ENCODE measurements at places on chromosomes 2 and 18.
A peak's percentile ranks its signal among the peaks of the same experiment; 100 is the strongest.

GRCh38 chr18:67385455-67385854, 131.1 kb downstream of the DSEL start:
- DNase-seq = peak; percentile 16

DNA sequence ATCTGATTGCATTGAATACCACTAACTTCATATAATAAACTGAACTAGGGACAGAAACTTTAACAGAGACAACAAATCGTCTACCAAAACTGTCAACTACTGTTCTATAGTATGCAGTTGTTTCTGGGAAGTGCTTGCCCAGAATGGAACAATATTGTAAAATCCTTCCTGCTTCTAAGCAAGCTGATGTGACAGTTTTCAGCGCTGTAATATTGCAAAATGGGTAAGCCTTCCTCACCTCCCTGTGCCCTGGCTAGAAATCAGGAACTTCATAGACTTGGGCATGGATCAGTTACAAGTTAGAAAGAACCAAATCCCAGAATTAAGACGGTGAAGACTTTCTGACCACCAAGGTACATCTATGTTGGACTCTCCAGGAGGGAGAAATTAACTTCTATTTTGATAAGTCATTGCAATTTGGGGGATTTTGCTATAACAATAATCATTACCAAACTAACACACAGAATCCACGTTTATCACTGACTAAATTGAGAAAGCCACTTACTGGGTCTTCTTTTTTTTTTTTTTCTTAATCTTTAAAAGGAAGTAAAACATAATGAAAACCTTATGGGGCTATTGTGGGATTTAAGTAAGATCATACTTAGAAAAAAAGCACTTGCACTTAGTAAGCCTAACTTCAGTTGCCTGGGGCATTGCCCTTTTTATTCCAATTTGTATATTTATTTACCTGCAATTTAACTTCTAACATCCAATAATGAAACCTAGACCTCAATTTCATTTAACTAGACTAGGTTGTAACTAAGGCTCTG, 261.5 kb downstream of the TRIB2 start:
- no peak for DNase-seq

DNA sequence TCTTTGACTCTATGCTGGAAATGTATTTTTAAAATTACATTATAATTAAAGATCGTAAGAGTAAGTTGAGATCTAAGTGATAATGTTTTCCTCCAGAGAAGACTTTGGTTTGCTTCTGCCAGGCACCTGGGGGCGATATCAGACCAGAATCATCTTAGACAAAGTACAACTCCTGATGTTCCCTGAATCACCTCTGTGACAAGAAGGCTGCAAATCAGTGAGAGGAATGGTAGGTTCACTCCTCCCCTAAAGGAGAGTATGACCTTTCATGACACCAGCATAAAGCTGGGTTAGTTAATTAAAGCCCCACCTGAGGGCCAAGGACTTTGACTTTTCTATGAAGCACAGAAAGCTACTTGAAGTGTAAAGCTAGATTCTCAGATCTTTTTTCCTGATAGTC, 114.4 kb upstream of the DTNA start:
- DNase-seq = no peak

DNA sequence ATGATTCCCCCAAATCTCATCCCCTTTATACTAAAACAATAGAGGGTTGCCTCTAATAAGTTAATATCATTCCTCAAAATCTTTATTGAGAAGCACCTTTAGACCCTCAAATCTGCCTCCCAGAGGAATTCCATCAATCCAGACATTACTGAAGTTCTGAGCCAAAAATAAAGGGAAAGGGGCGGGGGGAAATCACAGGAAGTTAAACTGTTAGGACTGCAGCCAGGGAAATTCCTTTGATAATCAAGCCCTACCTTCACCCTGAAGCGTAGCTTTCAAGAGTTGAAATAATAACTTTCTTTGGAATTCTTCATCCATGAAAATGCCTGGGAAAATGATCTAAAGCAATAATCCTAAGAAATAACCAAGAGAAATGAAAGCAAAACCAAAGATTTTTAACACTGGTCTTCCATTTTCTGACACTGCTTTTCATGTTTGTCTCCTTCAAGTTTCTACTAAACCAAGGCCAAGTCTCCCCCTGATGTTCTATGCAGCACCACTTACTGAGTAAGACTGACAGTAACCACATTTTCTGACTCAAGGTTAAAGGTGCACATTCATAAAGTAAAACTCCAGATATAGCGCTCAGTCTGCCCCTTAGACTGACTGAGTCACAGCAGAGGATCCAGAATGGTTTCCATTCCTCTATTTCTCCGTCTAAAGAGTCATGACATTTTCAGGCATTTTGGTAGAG, 78.2 kb downstream of the TCF4 start:
- DNase-seq = peak; percentile 22

- no peak for DNase-seq
Observed at GRCh38 chr2:20583425-20583881, 67.4 kb downstream of the HS1BP3 start.

DNA sequence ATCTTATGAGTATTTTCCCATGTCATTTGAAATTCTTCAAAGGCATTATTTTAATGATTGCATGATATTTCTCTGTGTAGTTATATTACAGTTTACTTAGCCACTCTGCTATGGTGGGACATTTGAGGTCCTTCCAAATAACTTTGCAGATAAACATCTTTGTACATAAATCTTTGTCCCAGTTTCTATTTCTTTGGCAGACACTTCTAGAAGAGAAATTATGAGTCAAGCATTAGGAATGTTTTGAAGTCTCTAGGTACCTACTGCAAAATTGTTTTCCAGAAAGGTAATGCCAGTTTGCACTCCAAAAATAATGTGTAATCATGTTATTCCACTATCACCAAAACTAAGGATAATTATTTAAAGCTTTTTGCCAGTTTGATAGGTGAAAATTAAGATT, 149.7 kb downstream of the EN1 start:
- no peak for DNase-seq

DNA sequence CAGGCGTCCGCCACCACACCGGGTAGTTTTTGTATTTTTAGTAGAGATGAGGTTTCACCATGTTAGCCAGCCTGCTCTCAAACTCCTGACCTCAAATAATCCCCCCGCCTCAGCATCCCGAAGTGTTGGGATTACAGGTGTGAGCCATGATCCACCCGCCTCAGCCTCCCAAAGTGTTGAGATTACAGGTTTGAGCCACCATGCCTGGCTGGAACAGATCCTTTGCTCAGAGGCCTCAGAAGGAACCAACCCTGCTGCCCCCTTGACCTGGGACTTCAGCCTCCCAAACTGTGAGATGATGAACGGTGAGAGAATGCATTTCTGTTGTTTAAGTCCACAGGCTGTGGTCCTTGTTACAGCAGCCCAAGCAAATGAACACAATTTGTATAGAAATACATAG, 67.0 kb downstream of the NCAPH start:
- no peak for DNase-seq

GRCh38 chr2:172107690-172108586, 5.2 kb upstream of the DLX2 start:
- no peak for DNase-seq

DNA sequence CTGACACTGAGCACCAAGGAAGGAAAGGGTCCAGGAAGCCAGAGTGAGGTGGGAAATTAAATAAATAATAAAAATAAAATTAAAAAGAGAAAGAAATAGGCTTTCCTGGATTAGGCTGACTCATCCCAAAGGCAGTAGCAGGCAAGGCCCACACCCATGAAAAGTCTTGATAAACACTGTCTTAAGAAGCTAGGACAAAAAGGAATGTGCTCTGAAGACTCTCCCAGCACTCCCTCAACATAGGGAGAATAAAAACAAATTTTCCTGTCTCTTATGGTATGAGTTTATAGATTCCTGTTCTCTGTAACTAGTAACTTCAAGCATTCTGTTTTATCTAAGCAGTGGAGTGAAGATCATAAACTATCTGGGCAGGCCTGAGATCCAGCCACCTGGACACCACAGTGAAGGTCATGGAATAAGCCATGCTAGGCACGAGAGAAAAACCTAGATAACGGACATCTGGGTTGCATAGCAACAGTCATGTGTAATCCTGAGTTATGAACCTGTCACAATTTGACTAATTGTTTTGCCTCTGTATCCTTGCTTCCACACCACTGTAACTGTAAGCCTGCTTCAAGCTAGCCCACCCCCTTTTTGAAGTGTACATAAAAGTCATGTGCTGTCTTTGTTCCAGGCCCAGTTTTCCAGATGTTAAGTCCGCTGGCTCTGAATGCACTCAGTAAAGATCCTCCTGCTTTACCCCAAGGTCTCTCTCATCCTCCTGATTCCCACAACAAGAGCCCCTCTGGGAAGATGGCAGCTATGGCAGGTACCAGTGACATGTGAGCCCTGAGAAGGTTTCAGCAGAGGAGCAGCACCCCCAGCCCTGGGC, 107.8 kb downstream of the NDUFA10 start:
- DNase-seq = no peak

DNA sequence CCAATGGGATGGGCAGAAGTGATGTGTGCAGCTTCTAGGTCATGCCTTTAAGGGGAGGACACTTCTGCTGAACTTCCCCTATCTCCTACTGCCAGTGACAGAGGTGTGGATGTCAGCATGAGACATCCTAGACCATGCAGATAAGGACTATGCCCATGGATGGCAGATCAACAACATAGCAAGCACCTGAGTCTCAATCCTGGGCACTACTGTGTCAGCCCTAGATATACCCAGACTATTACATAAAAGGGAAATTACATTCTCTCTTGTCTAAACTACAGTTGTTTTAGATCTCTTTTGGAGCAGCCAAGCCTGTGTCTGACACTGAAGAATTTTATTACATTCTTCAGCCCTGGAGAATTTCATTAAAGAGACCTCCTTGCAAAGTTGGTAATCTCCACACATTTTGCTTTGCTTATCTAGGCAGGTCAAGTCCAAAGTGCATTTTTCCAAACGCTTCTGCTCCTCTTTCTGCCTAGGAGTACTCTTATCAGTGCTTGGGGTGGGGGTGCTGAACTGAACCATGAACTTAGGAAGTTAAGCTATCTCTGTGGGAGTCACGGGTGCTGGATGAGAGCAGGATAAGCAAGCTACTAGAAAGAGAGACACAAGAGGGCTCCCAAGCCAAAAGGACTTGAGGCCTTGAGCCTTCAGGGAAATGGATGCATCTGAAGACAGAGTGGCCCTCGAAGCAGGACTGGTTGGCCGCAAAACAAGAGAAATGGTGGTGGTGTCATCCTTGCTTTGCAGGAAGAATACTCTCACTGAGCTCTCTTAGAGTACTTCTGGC, 95.2 kb upstream of the SPRED2 start:
- no peak for DNase-seq

DNA sequence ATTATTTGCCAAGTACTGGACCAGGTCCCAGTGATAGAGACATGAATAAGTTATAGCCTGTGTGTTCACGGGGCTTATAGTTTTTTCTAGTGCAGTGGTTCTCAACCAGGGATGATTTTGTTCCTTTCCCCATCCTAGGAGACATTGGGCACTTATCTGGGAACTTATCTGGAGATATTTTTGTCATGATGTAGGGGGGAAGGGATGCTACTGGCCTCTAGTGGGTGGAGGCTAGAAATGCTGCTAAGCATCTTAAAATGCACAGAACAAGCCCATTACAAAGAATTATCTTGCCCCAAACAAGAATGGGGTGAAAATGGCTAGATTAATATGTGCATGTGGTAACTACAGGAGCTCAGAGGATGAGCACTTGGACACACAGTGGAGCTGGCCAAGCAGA, 75.2 kb downstream of the KLHL29 start:
- peak; percentile 38 for DNase-seq

DNA sequence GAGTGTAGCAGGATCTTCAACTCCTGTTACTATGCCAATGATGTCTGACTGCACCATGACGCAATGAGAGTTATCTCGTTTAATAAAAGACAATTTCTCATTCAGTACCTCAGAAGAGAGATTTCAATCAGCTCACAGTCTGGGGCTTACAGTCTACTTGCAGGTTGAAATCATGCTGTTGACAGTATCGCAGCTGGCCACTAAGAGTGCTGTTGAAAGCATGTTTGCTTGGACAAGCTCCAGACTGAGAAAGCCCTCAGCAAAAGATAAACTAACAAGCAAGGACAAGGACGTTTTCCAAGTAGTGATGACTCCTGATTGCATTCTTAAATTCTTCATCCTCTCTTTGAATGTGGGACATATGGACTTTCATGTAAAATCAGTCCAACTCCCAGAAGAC, 145.2 kb upstream of the SYT4 start:
- peak; percentile 9 for DNase-seq

DNA sequence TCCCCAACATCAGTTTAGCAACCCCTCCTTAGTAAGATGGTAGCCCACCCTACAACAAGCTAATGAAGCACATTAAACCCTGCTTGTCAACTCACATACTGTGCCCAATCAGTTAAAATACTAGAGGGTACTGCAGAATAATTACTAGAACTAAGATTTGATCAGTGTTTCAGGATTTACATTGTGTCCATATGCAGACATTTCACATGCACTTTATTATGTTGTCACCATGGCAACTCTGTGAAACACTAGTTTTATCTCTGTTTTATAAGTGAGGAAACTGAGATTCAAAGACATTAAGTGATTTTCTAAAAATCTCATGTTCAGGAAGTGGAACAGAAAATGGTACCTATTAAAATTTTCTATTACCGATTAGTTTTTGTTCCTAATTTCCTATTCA, 61.7 kb downstream of the CYBRD1 start:
- DNase-seq = no peak

- DNase-seq = no peak
Observed at GRCh38 chr2:200254773-200255172, 51.7 kb upstream of the SPATS2L start.

Data from AG20443 (cell line).